C1 segment of cervical spinal cord (tissue), 14 donors: ENCODE measurements at places on chromosomes 4 and X.

DNA sequence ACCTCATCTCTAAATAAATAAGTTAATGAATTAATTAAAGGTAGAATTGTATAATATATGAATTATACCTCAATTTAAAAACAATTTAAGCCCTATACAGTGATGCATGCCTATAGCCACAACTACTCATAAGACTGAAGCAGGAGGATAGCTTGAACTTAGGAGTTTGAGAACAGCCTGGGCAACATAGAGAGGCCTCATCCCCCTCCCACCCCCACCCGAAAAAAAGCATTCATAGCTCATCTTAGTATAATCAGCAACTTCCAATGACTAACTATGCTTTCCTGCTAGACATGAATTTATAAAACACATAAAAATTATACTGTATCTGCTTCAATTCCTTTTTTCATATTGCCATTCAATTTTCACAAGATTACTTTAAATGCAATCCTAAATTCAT is 1.6 kb downstream of the LRBA start:
- DNase-seq = no peak

DNA sequence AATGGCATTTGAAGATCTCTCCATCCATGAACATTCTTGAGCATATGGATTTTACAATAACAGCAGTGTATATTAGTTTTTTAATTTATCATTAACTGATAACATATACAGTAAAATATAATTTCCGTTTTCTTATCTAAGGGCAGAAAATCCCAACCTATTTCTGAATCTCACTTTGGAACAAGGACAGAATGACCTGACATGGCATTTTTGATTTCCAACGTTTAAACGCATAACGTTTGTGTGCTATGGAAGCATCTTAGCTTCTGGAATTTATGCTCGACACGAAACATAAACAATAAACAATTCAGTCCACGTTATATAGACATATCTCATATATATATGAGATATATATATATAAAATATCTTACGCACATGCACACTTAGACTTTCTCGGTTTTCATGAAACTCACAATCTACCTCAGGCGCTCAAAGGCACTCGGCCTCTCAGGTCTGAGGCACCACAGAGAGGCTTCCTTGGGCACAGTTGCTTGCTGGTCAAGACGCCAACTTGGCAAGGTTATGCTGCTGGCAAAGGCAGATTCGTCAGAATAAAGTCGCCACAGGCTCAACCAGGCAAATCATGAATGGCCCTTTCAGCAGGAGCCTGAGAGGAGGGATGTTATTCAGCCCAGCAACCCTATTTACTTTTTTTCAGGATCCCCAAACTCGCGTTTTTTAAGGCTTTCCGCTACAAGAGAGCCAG is 1.0 kb upstream of the UGT8 start:
- peak; percentile 63 for DNase-seq

DNA sequence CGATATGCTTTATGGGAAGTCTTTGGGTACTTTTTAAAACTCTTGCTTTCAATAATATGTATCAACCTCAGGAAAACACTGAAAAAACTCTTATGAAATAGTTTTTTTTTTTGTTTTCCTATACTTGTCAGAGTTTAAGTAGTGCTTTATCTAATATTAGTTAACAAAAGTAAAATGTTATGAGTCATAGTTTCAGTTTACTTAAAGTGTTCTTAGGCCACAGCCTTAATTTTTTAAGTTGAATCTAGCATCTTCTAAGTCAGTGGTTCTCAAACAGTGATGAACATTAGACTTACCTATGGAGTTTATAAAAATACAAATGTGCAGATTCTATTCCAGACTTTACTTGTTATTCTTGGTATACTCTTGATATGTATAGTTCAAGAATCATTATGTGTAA is 26.3 kb upstream of the ADGRL3 start:
- DNase-seq = no peak

- DNase-seq = no peak
Measured at GRCh38 chr4:173380987-173381386, 10.2 kb downstream of the SAP30 start.

- DNase-seq = no peak
Measured at GRCh38 chr4:10973686-10974085, 289.1 kb upstream of the CLNK start.

DNA sequence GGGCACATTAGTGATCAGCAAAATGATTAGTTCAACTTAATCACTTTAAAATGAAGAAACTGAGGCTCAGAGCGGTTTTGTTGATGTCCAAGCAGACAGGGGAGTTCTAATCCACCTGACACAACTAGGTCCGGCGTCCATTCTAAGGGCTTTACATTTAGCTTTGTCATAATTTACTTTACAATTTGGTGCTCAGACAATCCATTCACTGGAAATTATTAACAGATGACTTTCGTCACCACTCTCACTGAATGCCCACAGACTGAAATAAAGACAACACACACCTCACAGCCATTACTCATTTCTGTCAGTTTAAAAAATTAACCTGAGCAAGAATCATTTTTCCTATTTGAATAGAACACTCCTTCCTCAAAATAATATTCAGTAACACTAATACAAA is 10.8 kb downstream of the NR3C2 start:
- no peak for DNase-seq

DNA sequence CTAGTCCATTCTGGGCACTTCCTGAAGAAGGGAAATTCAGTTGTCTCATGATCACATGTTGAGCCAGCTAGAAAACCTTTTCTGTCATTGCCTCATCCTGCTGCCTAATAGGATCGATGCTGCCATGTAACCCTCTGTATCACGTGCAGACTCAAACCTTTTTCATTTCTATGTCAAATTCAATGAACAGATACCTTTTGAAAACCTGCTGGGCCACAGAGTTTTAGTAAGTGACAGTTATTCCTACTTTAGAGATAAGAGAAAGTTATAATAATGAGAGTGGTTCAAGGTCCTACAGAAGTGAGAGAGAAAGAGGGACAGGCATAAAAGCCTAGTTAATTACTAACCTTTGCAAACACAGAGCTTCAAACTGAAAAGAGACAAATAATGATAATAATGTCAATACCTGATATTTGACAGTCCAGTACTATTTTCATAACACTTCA is 46.0 kb downstream of the MAOA start:
- DNase-seq = no peak

DNA sequence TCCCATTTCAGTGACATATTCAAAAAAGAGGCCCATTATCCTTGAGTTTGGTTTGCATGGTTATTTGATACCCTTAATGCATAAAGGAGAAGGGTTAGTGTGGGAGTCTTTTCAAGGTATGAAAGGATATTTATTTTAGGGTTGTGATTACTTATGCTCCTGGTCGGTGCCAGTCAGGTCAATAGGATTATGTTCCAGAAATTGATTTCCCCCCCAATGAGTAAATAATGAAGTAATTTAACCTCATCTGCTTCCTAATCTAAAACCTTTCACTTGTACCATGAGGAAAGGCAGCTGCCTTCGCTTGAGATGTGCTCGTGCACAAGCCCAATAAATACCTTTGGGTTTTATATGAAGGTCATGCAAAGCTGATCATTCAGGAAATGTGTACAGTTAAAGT is 55.0 kb upstream of the NR0B1 start:
- DNase-seq = no peak

DNA sequence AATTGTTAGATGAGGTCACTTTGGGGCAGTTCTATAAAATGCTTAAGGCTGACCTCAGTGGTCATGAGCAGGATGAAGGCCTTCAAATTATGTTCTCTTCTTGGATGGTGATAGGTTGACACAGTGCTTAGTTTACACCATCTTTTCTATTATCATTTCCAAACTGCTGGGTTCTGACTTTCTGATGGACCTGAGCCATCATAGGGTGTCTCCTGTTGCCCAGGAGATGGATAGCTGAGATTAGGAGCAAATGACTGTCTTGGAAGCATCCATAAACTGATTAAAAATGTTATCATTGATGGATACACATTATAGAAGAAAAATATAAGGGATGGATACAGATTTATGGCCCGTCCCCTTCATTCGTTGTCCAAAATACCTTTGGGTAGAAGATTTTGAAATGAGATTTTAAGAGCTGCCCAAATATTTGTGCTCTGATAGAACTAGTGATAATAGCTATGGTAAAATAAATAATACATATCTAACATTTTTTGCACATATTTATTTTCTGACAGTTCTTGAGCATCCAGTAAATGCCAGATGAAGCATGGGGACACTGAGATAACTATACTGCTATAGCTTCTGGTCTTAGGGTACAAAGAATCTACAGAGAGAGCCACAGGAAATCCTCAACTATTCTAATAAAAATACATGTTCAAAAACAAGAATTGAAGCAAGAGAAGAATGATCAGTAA is 839.4 kb upstream of the LCORL start:
- DNase-seq = no peak

DNA sequence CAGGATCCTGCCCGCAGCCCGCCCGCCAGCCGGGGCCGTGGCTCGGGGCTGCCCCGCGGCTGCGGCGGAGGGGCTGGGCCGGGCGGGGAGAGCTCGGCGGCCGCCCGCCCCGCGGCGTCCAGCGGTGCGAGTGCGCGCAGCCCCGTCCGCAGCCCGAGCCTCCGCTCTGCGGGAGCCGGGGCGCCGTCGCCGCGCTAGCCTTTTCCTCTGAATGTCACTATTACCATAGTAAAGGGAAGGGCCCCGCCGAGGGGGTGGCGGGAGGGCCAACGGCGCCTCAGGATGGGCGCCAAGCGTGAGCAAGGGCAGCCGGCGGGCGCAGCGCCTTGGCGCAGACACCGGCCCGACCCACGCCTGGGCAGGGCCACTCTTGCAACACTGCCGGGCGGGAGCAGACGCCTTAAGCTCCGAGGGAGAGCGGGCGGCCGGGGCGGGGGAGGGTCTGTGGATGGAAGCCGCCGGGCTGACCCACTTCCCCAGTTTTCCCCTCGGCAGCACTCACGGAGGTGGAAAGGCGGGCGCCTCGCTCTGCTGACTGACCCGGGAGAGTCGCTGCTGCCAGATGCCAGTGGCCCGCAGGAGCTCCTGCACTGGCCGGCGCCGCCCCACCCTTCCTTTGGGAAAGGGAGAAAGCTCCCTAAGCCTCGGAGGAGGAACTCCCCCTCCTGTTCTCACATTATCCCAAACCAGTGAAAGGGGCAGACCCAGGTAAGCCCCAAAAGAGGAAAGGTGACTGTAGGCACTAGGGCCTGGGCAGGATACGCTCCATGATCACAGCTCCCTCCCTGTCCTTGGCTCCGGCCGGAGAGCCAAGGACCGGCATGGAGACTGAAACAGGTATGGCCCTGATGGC is 329.4 kb downstream of the HNRNPD start:
- no peak for DNase-seq

DNA sequence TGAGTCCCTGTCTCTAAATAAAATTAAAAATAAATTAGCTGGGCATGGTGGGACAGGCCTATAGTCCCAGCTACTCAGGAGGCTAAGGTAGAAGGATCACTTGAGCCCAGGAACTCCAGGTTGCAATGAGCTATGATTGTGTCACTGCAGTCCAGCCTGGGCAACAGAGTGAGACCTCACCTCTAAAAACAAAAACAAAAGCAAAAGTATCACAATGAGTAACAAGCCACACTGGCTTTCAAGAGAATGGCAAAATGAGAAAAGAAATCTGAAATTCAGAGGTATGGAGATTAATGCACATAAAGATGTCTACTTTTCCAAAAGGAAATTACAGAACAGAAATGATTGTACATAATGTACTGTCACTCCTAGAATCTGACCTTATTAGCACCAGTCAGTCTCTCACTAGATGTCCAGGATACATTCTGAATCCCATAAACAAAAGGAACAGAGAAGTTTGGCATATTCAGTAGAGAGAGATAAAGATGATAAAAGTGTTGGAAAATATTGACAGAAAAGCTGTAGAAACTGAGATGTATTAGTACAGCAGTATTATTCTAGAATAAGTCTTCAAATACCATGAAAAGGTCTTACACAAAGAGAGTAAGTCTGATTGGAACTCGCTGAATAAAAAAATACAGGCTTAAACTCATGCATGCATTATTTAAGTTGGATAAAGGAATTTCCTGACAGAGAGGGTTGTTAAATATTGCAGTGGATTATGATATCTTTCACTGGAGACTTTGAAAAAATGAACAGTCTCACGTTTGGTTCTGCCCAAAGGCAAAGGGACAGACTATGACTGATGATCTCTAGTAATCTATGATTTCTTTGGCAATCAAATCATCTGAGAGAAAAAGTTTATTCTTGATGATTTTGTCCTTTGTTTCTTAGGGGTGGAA is 102.5 kb downstream of the SH3RF1 start:
- no peak for DNase-seq

DNA sequence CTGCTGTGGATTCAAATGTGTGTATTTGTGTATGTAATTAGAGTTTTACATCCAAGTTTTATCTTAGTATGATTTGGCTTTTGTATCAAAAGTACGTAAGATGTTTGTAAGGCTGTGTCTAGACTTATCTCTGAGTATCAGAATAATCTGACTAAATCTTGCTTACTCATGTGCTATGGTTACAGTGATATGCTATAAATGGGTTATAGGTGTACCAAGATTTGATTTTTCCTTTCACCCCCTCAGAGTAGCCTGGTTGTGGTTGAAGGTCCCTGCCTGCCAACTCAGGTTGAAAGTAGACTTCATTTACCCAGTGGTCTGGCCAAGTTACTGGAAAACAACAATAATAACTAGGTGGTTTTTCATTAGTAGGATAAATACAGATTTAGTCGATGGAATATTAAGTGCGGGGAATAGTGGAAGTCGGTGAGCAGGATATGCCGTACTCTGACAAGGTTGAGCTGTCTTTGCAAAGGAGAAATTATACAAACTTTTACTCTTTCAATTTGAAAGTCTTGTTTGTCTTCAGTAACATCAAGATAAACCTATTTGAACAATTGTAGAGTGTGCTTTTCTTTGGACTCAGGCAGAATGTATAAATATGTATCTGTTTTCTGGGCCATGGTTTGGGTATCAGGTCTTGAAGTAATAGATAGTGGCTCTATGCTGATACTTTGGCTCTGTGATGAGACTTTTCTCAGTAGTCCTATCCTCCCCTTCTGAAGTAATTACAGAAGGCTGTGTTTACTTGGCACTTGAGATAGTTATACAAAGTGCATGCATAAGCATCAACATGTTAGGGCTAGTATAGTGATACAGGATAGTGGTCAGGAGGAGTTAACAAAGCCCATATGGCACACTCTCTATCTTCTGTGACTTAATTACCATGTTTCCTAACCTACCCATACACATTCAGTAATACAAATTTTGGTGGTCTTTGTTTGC is 23.7 kb downstream of the BMP2K start:
- DNase-seq = no peak

DNA sequence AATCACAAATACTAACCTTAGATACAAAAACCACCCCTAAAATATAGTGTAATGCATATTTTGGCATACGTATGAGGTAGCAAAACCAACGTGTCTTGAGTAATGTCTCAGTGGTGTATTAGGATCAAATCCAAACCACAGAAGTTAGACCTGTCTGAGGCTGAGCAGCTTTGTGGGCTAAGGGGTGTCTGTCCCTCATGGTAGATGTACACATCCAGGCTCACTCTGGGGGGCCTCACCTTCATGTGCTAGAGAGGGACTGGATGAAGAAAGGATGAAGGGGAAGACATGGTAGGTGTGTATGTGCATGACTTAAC is 188.0 kb upstream of the TBC1D9 start:
- no peak for DNase-seq
